ENCODE measurements at places on chromosomes 4 and X.

DNA sequence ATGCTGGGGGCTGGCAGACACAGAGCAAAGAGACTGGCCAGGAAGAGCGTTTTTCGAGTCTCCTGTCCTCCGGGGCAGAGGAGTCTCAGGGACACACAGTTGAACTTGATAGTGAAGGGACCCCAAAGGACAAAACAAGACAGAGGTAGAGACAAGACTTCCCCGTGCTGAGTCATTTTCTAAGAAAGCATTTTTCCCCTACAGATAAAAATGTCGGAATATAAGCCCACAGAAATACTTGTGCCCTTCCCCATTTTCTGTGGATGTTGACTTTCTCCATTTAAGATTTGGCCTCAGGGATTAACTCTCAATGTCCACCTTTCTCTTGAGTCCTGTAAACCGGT is 523 bp upstream of the BTK start:
- DNase-seq, result no peak

- DNase-seq, result peak; percentile 62
These were observed 88.4 kb downstream of the ZXDA start for GRCh38 chrX:57821703-57822387.

DNA sequence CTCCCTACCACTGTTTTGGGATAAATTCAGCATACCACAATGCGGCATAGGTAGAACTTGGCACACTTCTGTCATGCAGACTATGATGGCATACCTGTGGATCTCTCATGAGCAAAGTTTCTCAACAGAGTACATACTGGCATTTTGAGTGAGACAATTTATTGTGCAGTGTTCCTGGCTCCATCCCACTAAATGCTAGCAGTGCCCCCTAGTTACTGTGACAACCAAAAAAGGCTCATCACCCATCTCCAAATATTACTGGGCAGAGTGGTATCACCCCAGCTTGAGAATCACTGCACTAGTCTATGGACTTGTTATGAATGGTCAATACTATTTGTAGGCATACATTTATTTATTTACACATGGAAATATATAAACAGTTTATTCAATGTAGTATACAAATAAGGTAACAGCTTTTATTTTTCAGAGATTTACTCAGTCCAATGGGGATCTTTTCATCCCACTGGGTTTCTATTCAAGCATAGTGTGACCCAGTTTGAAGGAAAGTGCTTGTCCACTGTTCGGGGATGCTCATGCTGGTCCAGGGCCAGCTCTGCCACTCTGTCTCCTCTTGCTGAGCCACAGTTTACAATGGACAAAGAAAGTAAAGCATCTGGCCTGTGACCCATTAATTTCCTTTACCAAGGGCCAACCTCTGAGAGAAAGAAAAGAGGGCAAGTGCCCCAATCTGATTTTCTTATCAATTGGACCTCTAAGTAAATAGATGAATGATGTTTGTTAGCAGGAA is 81.0 kb upstream of the IL2 start:
- no peak for DNase-seq

DNA sequence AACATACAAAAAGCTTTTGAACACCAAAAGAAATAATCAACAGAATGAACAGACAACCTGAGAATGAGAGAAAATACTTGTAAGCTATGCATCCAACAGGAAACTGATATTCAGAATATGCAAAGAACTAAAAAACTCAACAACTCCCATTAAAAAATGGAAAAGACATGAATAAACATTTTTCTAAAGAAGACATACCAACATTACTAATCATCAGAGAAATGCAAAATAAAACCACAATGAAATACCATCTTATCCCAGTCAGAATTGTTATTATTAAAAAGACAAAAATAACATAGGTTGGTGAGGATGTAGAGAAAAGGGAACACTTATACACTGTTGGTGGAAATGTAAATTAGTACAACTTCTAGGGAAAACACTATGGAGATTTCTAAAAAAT is 1161.9 kb downstream of the PCDH19 start:
- DNase-seq, result no peak
